ENCODE measurements at places on chromosomes 1 and 21.
A peak's percentile ranks its signal among the peaks of the same experiment; 100 is the strongest.

DNA sequence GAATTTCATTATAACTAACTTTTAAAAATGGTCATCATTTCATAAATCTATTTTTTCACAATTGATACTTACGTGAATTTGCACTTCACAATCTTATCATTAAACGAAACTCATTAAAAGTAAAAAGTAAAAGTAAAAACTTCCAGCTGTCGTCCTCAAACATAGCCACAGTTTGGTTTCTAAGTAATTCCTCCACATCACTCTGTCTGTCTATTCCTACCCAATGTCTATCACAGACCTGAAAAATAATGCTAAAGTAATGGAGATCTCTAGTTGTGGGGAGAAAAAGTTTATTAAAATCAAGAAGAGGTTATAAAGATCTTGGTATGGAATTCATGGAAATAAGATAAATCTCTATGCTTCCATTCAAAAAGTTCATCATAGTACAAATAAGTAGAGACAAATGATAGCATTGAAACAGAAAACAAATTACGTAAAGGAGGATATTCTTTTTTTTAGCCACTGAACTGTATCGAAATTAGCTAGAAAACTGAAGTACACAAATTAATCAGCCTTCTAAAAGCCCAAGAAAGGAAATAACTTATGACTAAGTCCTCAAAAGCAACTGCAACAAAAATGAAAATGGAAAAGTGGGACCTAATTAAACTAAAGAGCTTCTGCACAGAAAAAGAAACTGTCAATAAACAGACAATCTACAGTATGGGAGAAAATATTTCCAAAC lies 148.6 kb downstream of the TIAM1 start:
- DNase-seq = no peak

- DNase-seq = no peak
Observed at GRCh38 chr1:87284456-87285240, 44.0 kb upstream of the LMO4 start.

- DNase-seq = no peak
Observed at GRCh38 chr1:179794146-179794545, 51.1 kb downstream of the FAM163A start.

- no peak for DNase-seq
Observed at GRCh38 chr1:30450148-30450817, 273.1 kb downstream of the MATN1 start.

- no peak for DNase-seq
Observed at GRCh38 chr1:238488401-238488800, 597.7 kb upstream of the ZP4 start.

- DNase-seq = no peak
Observed at GRCh38 chr1:47229031-47229885, 2.8 kb downstream of the TAL1 start.

DNA sequence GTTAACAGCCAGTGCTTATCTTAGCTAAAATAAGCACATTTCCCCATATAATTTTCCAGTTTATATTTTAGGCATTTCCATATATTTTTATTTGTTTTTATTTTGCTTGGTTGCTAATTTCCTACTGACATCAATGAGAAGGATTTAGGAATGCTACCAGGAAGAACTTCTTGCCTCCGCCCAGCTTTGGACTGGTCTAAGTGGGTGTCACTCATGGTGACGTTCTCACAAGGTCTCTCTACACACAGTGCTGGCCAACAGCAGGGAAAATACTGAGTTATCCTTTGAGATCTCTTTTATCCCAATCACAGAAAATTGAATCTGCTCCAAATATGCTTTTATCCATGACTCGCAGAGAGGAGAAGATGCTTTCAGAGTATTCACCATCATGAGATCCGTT lies 13.2 kb downstream of the MX1 start:
- no peak for DNase-seq

- DNase-seq = no peak
Observed at GRCh38 chr1:241688940-241689368, 36.9 kb downstream of the WDR64 start.

DNA sequence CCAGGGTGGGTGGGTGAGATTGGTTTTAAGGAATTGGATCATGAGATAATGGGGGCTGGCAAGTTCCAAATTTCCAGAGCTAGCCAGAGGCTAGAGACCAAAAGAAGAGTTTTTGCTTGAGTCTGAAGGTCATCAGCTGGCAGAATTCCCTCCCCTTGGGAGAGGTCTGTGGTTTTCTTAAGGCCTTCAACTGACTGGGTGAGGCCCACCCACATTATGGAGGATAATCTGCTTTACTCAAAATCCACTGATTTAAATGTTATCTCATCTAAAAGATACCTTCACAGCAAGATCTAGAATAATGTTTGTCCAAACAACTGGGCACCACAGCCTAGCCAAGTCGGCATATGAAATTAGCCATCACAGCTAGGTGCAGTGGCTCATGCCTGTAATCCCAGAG lies 156.4 kb downstream of the URB2 start:
- no peak for DNase-seq

- no peak for DNase-seq
Observed at GRCh38 chr21:42341776-42342542, 8.8 kb downstream of the TFF2 start.

GRCh38 chr1:48756683-48757316 lies 19.9 kb downstream of the BEND5 start:
- no peak for DNase-seq

GRCh38 chr21:42739061-42739931 lies 85.9 kb downstream of the PDE9A start:
- DNase-seq = no peak

GRCh38 chr1:162974810-162975209 lies 94.4 kb upstream of the RGS4 start:
- DNase-seq = no peak

DNA sequence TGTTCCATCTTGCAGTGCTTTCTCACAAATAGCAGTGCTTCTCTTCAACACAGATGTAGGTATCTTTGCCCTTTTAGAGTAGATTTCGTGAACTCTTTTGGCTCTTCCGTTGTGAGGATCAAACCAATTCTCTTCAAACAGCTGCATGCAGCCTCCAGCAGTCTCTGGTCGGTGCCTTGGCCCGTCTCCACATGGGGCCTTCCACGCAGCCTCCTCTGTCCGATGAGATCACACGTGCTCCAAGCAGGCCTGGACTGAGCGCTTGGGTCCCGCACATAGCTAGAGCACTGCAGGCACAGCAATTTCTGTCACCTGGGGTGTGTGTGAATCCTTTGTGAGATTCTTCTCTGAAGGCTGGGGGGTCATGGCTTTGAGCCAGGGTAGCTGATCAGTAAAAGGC lies 82.8 kb upstream of the KCNE2 start:
- no peak for DNase-seq

- DNase-seq = no peak
Observed at GRCh38 chr1:53929246-53929960, 16.1 kb downstream of the IFT25 start.

DNA sequence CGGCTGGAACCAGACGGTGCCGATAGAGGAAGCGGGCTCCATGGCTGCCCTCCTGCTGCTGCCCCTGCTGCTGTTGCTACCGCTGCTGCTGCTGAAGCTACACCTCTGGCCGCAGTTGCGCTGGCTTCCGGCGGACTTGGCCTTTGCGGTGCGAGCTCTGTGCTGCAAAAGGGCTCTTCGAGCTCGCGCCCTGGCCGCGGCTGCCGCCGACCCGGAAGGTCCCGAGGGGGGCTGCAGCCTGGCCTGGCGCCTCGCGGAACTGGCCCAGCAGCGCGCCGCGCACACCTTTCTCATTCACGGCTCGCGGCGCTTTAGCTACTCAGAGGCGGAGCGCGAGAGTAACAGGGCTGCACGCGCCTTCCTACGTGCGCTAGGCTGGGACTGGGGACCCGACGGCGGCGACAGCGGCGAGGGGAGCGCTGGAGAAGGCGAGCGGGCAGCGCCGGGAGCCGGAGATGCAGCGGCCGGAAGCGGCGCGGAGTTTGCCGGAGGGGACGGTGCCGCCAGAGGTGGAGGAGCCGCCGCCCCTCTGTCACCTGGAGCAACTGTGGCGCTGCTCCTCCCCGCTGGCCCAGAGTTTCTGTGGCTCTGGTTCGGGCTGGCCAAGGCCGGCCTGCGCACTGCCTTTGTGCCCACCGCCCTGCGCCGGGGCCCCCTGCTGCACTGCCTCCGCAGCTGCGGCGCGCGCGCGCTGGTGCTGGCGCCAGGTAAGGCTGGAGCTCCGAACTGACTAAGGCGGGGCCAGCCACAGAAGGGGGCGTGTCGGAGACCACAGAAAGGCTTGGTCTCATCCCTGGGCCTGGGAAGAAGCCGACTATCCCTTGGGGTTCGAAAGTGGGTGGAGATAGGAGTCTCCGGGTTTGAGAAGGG lies 486 bp downstream of the SLC27A3 start:
- DNase-seq = peak; percentile 67

GRCh38 chr1:223455470-223455869 lies 62.3 kb downstream of the CCDC185 start:
- no peak for DNase-seq

DNA sequence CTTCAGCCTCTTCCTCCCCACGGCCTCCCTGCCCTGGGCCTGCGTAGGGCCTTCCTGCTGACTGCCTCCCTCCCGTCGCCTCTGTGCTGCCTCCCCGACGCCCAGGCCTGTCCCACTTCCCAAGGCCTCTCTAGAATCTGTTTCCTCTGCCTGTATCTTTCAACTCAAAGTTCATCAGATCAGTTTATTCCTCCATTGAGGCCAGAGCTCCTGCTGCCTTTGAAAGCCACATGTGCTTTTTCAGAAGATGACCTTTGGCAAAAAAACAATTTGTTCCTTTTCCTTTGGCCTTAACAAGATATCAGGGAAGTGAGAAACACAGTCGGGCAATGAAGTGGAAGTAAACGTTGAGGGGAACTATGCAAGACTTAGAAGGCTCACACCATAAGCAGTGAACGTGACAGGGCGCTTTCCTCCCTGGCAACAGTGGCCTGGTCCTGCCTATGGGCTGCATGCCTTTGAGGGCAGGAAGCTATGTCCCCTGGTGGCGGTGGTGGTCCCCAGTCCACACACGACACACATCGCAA lies 85.9 kb downstream of the PSMG1 start:
- DNase-seq = no peak

GRCh38 chr21:41504030-41504429 lies 3.9 kb downstream of the TMPRSS2 start:
- DNase-seq = no peak

DNA sequence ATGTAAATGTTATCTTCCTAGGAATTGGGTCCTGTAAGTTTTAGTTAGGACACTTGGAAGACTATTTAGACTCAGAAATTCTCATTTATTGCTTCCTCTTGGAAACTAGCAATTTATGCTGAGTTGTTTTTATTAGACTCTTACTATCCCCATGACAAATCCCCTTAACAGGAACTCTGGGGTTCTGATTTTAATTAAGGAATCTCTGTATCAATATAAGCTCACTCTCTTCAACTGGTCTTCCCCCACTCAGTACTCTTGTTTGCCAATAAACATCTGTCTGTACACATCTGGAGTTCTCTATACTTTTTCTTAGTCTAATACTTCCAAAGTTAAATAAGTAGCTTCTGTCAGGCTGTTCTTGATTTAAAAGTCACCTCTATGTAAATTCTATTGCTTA lies 64.1 kb upstream of the TBX15 start:
- no peak for DNase-seq

DNA sequence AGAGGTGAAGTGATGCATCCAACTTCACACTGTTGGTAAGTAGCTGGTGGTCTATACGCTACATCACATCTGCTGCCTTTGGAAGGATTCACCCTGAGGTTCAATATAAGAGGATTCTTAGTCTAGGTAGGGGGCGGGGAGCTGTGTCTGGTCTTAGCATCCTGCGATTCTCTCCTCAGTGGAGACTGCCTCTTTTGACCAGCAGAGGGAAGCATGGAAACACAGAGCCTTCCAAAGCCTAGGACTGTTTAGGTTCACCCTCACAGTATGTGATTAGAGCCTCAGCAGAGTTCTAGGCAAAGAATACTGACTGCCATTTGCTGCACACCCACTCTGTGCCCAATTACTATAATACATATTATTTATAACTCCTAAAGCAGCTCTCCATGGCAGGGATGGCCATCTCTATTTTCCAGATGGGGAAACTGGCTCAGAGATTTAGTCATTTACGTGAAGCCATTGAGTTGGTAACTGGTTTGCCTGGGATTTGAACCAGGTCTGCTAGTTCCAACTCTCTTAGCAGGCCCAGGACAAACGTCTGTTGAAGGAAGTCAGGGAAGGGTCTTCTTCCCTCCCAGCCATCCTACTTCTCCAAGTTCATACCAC lies 28.9 kb upstream of the EFCAB14 start:
- peak; percentile 65 for DNase-seq

GRCh38 chr1:69126796-69127195 lies 440.9 kb upstream of the LRRC7 start:
- no peak for DNase-seq

DNA sequence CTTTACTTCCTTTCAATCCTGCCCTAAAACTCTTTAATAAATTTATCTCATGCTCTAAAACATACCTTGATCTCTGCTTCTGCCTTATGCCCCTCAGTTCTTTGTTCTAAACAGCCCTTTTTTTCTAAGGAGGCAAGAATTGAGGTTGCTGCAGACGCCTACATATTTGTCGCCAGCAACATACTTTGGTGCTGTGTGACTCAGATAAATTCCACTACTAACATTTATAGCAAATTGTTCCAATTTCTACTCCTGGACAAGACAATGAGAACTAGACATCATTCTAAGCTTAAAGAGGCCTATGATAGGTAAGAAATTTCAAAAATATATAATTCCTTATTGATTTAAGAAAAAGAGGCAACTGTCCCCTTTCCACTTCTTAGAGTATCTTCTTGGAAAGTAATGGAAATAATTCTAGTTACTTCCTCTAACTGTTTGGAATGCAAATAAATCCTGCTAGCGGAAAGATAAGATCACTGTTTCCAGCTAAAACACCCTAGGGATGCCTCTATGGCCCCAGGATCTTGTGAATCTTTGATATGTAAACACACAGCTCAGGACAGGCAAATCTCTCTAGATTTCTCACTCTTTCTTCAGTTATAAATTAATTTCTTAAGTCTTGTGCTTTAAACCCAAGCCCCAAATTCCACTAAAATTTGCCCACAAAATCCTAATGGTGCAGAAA lies 869.1 kb downstream of the KCNT2 start:
- DNase-seq = no peak

GRCh38 chr1:2201062-2201461 lies 6.5 kb upstream of the FAAP20 start:
- no peak for DNase-seq

- no peak for DNase-seq
Observed at GRCh38 chr1:163922743-163923201, 601.0 kb downstream of the NUF2 start.

GRCh38 chr1:100879422-100879821 lies 15.2 kb downstream of the EXTL2 start:
- DNase-seq = no peak

DNA sequence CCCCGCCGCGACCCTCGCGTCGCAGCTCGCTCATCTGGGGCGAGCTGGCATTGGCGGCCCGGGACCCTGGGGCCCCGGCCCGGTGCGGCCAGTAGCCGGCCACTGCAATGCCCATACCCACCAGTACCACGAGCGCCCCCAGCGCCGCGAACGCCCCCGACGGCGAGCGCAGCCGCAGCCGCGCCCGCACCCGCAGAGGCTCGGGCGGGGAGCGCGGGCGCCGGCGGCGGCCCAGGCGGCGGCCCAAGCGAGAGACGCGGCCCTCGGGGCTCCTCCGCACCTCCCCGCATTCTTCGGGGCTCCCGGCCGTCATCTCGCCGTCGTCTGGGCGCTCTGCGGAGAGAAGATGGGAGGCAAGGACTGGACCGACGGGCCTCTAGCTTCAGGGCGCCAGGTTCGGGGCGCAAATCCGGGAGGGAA lies 2.2 kb downstream of the TMEM200B start:
- no peak for DNase-seq

- no peak for DNase-seq
Observed at GRCh38 chr1:22660716-22661241, 7.7 kb downstream of the C1QB start.

Data from HEK293T (cell line).